ENCODE measurements at places on chromosomes 2 and 18.

GRCh38 chr2:104660991-104661390, 192.9 kb upstream of the POU3F3 start:
- no peak for DNase-seq
- no peak overlapping the region for H3K4me3 ChIP-seq
- H3K27ac ChIP-seq, result no peak overlapping the region
- no peaks in the 10 kb centered on the region for H3K36me3 ChIP-seq
- peaks cover 10% of the 10 kb centered on the region for H3K4me1 ChIP-seq

- no peak for DNase-seq
- peaks cover 12% of the 10 kb centered on the region for H3K4me1 ChIP-seq
Observed at GRCh38 chr2:99802734-99803133, 312.9 kb upstream of the REV1 start.

DNA sequence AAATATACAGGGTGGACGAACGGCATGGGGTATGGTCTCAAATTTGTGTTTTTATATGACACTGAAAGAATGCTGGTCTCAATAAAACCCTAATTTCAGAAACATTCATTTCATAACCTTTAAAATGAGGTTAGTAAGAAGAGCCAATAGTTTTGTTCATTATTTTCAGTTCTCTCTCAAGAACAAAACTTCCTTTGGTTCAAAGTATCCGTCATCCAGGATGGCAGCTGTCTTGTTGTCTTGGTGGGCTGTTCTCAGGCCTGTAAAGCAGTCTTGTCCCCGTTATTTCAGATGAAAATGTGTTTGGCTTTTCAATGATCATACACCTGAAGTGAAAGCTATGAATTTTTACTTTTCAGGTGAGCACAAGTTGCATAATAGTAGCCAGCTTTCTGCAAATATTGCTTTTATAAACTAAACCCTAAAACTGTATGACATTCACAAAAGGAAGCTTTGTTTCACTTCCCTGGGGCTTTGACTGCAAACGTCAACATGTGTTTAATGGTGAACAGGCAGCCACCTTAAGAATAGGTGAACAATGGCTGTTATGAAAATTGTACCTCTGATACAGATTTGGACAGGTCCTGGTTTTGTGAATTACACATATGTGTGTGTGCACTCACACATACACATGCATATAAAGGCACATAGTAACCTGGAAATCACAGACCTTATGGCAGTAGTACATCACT, 2.6 kb downstream of the IL18RAP start:
- H3K36me3 ChIP-seq, result no peaks in the 10 kb centered on the region
- H3K4me1 ChIP-seq, result no peaks in the 10 kb centered on the region
- peaks cover 4% of the 10 kb centered on the region for H3K27me3 ChIP-seq
- H3K27ac ChIP-seq, result no peak overlapping the region

DNA sequence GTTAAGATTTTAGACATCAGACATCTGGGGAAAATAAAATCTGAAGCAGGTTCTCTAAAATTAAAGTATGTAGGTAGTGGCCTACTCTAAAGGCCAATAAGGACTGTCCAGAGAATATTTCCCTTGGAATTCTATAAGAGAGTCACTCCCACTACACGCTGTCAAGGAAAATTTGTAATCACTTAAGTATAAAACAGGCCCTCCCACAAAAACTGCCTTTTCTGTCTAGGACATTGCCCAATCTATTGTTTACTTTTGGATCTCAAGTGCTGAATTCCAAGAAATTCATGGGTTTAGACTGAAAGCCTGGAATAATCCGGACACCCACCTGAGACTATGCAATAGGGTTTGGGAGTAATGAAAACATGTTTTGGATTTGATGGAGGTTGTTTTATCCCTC, 1.7 kb upstream of the SRBD1 start:
- no peak overlapping the region for H3K4me3 ChIP-seq
- DNase-seq, result peak; percentile 82
- H3K27ac ChIP-seq, result peak overlapping the region; percentile 43
- H3K36me3 ChIP-seq, result no peaks in the 10 kb centered on the region
- H3K4me1 ChIP-seq, result no peaks in the 10 kb centered on the region

GRCh38 chr2:241859017-241859435, 332 bp upstream of the PDCD1 start:
- peaks cover 57% of the 10 kb centered on the region for H3K27me3 ChIP-seq
- no peaks in the 10 kb centered on the region for H3K36me3 ChIP-seq
- H3K4me3 ChIP-seq, result no peak overlapping the region
- DNase-seq, result no peak
- H3K27ac ChIP-seq, result no peak overlapping the region

GRCh38 chr18:36706134-36706881, 122.5 kb downstream of the TPGS2 start:
- H3K27ac ChIP-seq, result peak overlapping the region; percentile 7
- H3K36me3 ChIP-seq, result peaks cover 6% of the 10 kb centered on the region
- no peak for DNase-seq

- H3K36me3 ChIP-seq, result no peaks in the 10 kb centered on the region
- H3K4me1 ChIP-seq, result peaks cover 1% of the 10 kb centered on the region
- DNase-seq, result peak; percentile 93
- no peak overlapping the region for H3K4me3 ChIP-seq
Observed at GRCh38 chr2:142863485-142863961, 13.9 kb upstream of the KYNU start.

- no peaks in the 10 kb centered on the region for H3K36me3 ChIP-seq
- peaks cover 21% of the 10 kb centered on the region for H3K4me1 ChIP-seq
- DNase-seq, result peak; percentile 78
- H3K27me3 ChIP-seq, result no peaks in the 10 kb centered on the region
Observed at GRCh38 chr2:43184339-43184895, 42.0 kb downstream of the ZFP36L2 start.

GRCh38 chr2:202039278-202040078, 5.8 kb downstream of the FZD7 start:
- peaks cover 6% of the 10 kb centered on the region for H3K36me3 ChIP-seq
- peak; percentile 63 for DNase-seq
- H3K4me3 ChIP-seq, result peak overlapping the region; percentile 36
- peaks cover 7% of the 10 kb centered on the region for H3K27me3 ChIP-seq
- H3K4me1 ChIP-seq, result peaks cover 27% of the 10 kb centered on the region

DNA sequence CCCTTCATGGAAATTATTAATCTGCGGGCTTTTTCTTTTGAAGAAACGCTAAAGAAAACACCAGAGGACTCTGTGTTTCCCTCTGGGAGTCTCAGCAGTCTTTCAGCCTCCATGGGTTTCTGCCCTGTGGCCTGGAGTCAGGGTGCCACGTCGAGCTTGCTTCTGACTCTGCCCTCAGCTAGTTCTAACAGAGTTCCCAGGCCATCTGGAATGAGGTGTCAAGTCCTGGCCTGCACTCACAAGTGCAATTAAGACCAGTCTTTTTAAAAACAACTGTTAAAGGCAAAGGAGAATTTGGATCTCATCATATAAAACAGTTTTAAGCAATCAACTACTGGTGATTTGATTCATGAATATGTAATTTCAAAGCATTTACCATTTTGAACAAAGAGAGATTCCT, 157.3 kb downstream of the RHBDD1 start:
- no peak for DNase-seq
- no peak overlapping the region for H3K4me3 ChIP-seq
- peaks cover 8% of the 10 kb centered on the region for H3K4me1 ChIP-seq
- no peaks in the 10 kb centered on the region for H3K27me3 ChIP-seq
- H3K27ac ChIP-seq, result no peak overlapping the region

DNA sequence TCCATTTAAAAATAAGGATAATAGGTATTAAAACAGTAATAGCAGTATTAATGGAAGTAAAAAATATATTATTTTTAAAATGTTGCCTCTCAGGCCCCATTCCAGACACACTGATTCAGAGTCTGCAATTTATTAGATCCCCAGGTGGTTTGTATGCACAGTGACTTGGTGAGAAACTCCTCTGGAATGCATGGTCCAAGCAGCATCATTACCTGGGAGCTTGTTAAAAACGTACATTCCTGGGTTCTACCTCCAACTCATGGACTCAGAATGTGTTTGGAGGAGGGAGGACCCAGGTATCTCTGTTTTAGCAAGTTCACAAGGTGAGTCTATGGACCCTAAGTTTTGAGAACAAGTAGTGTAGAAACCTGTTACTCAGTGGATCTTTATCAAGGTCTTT, 95.6 kb downstream of the ITGA4 start:
- H3K27ac ChIP-seq, result no peak overlapping the region
- no peaks in the 10 kb centered on the region for H3K27me3 ChIP-seq
- H3K4me1 ChIP-seq, result peaks cover 1% of the 10 kb centered on the region
- H3K36me3 ChIP-seq, result no peaks in the 10 kb centered on the region

DNA sequence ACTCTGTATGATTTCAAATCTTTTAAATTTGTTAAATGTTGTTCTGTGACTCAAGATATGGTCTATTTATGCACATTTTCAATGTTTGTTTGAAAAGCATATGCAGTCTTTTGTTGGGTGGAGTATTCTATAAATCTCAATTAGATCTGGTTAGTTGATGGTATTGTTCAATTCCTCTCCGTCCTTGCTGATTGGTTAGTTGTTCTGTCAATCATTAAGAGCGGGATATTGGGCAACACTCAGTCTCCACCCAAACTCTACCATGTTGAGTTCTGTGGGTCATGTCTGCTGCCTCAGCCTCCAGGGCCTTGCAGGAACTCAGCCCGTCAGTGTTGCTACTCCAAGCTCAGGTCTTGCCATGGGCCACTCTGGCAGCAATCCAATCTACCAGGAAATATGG, 118.9 kb downstream of the VWA3B start:
- H3K27me3 ChIP-seq, result peaks cover 8% of the 10 kb centered on the region
- no peak overlapping the region for H3K4me3 ChIP-seq
- H3K36me3 ChIP-seq, result no peaks in the 10 kb centered on the region
- H3K27ac ChIP-seq, result no peak overlapping the region

DNA sequence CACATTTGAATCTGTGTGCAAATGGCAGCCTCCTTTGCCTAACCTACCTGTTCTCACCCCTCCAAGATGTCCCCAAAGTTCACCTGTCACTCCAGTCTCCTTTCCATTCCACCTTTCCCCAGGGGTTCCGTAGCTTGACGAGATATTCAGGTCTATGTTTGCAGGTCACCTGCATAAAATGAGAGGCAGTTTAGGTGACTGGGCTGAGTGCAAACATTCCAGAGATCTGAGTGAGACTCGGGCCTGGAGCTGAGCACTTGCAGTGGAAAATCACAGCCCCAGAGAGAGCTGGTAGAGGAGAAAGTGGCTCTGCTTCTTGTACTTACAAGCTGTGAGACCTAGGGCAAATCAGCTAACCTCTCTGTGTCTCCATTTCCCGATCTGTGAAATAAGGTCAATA, 20.1 kb downstream of the CAPN14 start:
- H3K4me1 ChIP-seq, result peaks cover 3% of the 10 kb centered on the region
- no peak for DNase-seq
- H3K4me3 ChIP-seq, result no peak overlapping the region
- H3K27ac ChIP-seq, result no peak overlapping the region
- no peaks in the 10 kb centered on the region for H3K36me3 ChIP-seq
- peaks cover 11% of the 10 kb centered on the region for H3K27me3 ChIP-seq

GRCh38 chr2:213185147-213185822, 33.9 kb upstream of the IKZF2 start:
- H3K4me3 ChIP-seq, result no peak overlapping the region
- no peak overlapping the region for H3K27ac ChIP-seq
- peaks cover 3% of the 10 kb centered on the region for H3K4me1 ChIP-seq
- H3K36me3 ChIP-seq, result no peaks in the 10 kb centered on the region

DNA sequence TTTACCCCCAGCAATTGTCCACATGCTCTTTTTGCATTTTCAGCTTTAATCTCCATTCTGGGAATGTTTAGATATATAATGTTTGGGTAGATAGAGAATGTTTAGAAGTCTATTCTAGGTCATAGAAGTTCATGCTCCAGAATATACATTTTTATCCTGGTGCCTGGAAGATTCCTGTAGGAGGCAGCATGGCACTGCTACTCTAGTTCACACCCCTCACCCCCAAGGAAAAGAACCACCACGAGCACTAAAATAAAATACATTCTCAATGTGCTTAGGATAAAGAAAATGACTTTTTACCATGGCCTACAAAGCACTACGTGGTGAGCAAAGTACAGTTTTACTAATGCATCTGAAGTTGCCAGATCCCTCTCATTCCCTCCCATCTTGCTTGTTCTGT, 53.8 kb downstream of the MYO1B start:
- H3K27ac ChIP-seq, result peak overlapping the region; percentile 24
- no peak overlapping the region for H3K4me3 ChIP-seq
- H3K4me1 ChIP-seq, result peaks cover 6% of the 10 kb centered on the region
- no peaks in the 10 kb centered on the region for H3K27me3 ChIP-seq

Data from mesenchymal stem cell (in vitro differentiated cells and primary cell).